HEK293T (cell line): ENCODE measurements at places on chromosomes 16 and 17.

DNA sequence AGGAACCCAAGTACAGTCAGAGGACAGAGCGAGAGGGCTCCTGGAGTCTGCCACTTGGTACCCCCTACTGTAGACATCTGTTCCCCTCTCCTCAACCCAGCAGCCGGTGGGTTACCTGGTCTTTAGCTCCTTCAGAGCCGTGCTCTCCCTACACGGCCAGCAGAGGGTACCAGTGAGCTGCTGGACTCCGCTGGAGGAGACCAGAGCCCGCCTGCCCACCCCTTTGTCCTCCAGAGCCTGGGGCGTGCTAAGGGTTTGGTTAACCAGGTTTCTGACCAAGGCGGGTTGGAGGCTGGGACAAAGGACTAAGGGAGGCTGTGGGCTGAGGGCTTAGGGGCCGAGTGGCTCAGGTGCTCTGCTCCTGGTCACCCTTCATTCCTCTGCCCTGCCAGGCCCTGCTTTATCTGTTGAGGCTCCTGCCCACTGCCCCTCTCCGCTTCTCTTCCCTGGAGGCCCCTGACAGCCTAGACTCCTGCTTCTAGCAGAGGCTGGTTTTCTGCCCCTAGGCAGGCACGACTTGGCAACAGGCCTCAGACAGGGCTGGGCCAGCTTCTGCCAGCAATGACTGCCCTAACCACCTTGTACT lies 2.7 kb upstream of the HSD11B2 start:
- peak; percentile 83 for DNase-seq

DNA sequence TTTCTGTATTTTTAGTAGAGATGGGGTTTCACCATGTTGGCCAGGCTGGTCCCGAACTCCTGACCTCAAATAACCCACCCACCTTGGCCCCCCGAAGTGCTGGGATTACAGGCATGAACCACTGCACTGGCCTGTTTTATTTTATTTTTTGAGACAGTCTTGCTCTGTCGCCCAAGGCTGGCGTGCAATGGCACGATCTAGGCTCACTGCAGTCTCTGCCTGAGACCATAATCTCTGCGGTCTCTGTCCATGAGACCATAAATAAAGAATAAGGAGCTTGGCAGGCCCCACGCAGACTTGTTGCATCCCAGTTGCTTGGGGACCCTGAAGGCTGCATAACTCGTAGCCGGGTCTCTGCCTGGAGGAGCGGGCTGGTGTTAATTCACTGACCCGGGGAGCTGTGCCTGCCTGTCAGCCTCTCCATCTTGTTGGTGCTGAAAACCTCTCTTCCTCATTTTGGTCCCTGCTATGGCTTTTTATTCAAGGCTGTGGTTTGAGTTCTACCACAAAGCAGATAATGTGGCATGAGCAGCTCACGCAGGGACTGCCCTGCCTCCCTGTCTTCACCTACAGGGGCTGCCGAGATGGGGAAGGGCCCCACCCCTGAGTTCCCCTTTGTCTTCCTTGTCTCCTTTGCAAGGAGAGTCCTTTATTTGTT lies 82.1 kb downstream of the MSI2 start:
- no peak for DNase-seq

DNA sequence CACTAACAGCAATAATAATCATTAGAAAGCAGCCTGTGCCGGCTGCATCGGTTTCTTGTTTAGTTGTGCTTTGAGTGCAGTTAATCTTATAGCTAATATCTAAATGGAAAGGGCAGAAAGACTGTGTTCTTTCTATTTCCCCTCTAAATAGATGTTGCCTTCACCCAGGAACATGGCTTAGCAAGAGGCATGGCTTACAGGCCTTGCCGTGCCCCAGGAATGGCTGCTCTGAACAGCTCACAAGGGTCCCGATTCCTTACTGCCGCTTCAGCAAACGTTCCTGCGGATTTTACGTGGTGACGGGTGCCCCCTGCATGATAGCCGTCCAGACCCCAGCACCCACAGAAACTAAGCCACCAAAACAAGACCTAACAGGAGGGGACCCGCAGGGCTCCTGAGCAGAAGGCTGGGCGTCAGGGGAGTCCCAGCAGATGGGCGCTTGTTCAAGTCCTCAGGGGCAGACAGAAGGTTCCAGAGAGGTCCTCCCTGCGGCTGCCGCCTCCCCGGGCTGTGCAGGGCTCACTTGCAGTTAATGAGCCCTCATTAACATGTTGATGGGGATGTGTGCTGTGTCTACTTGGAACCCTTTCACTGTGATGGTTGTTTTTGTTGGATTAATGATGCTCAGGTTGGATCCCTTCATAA lies 52.5 kb upstream of the ENPP7 start:
- no peak for DNase-seq

- DNase-seq: peak; percentile 67
These were observed 15.0 kb upstream of the C17orf58 start for GRCh38 chr17:68011199-68011665.
